HCT116 (cell line): ENCODE measurements at places on chromosomes 16 and 17.

GRCh38 chr17:75632863-75633485 lies at the start of gene SMIM5:
TSS of gene SMIM5 (plus strand) at chr17:75633434. CDS start at chr17:75640202, 6,768 bp downstream.
- peak; percentile 63 for DNase-seq

GRCh38 chr17:51869387-51869786 lies 289.1 kb downstream of the CA10 start:
- DNase-seq: no peak

GRCh38 chr16:51939378-51939871 lies 607.5 kb downstream of the TOX3 start:
- DNase-seq: no peak

- DNase-seq: no peak
These were observed 71.8 kb upstream of the ZNF469 start for GRCh38 chr16:88310796-88311605.

GRCh38 chr17:56707312-56708219 lies 114.1 kb downstream of the NOG start:
- no peak for DNase-seq

DNA sequence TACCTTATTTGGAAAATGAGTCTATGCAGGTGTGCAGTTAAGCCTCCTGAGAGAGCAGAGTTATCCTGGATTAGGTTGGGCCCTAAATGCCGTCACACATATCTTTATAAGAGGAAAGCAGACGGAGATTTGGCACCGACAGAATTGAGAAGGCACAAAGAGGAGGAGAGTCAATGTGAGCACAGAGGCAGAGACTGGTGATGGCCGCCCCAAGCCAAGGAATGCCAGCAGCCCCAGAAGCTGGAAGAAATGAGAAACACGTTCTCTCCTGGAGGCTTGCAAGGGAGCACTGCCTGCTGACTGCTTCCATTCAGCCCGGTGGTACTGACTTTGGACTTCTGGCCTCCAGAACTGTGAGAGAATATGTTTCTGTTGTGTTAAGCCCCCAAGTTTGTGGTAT lies 3.2 kb downstream of the SLC46A1 start:
- no peak for DNase-seq

GRCh38 chr17:18025945-18026776 lies 12.8 kb downstream of the ATPAF2 start:
- DNase-seq: no peak

DNA sequence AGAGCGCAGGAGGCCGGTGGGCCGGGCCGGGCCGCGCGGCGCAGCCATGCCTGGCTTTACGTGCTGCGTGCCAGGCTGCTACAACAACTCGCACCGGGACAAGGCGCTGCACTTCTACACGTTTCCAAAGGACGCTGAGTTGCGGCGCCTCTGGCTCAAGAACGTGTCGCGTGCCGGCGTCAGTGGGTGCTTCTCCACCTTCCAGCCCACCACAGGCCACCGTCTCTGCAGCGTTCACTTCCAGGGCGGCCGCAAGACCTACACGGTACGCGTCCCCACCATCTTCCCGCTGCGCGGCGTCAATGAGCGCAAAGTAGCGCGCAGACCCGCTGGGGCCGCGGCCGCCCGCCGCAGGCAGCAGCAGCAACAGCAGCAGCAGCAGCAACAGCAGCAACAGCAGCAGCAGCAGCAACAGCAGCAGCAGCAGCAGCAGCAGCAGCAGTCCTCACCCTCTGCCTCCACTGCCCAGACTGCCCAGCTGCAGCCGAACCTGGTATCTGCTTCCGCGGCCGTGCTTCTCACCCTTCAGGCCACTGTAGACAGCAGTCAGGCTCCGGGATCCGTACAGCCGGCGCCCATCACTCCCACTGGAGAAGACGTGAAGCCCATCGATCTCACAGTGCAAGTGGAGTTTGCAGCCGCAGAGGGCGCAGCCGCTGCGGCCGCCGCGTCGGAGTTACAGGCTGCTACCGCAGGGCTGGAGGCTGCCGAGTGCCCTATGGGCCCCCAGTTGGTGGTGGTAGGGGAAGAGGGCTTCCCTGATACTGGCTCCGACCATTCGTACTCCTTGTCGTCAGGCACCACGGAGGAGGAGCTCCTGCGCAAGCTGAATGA lies 606 bp downstream of the THAP11 start:
- DNase-seq: no peak

GRCh38 chr16:88994695-88995094 lies 17.7 kb upstream of the CBFA2T3 start:
- DNase-seq: no peak

GRCh38 chr17:15121426-15121825 lies 143.7 kb downstream of the PMP22 start:
- no peak for DNase-seq

DNA sequence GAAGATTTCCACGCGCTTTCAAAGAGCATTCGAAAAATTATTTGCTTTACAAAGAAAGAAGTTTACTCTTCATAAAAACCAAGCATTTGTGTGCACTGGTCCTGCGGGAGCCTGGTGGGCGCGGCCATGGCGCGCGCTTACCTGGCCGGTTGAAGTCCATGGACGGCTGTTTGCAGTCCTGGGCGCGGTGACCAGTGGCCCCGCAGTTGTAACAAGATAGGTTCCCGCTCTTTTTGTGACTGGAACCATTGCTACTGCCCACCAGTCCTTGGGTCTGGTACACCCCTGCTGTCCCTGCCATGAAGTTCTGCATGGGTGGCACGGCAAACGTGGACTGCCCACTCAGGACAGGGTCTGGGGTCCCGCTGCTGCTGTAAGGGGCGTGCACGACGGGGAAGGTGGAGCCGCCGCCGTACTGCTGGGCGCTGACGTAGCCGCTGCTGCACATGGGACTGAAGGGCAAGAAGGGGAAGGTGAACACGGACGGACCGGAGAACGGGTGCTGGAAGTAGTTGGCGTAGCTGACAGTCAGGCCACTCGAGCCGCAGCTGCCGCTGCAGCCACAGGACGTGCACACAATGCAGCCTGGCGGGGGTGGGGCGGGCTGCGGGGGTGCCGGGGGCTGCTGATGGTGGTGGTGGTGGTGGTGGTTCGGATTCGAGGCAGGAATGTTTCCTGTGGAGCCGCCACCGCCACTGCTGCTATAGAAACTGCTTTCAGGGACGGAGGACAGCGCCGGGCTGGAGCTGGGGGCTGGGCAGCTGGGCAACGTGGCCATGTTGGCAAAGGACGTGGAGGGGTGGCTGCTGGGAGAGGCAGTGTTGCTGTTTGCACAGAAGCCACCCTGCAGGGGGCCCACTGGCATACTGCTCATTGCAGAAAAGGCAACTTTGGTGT lies 19.5 kb downstream of the MAP1LC3B start:
- DNase-seq: no peak

DNA sequence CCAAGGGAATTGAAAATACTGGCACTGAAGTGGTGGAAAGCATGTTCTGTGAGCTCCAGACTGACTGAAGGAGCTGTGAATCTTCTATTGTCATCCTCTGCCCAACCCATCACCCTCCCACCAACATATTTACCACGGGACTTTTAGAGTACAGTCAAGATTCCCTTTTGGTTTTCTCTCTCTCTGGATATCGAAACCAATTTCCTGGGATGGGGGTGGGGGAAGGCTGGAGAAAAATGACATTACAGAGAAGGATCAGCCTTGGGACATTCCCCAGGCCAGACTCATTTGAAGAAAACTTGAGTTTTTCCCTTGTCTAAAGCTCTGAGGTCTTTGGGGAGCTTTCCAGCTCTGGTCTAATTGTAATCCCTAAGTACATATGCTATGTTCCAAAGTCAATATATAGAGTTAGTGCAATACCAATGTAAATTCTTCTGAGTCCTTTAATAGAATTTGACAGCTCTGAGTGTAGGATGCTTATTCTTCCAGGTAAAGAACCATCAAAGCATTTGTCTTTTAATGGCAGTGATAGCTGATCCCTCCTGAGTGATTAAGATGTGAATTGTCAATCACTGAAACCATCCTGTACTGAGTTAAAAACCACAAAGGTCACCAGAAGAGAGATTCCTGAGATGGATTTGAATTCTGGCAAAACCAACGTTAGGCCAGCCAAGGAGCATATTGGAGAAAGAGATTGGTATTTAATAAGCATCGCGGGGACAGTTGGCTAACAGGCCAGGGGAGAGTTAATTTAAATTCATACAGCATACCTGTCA lies 48.8 kb upstream of the CCL1 start:
- DNase-seq: no peak

DNA sequence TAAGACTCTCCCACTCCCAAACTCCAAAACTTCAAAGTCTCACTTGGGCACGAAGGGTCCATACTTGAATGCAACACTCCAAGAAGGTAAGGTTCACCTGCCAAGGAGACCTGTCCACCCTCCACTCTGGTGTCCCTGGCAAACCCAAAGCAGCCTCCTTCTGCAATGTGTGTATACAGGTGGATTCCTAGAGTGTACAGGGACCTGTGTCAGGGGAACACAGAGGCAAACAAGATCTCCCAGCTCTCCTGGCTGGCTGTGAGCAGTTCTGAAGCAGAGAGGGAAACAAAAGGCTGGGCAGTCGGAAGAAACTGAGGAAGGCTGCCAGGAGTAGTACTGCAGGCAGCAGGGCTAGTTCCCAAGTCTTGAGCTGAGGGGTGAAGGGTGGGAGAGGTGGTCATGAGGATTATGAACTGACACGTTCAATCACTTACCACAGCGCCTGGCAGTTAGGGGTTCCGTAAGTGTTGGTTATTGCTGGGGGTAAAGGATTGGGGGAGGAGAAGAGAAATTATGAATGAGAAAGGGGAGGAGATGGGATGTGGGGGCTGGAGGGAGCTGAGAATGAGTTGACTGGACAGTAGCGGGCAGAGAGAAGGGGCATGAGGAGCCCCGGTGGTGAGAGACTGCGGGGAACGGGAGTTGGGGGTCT lies 795 bp downstream of the KCTD13 start:
- no peak for DNase-seq

DNA sequence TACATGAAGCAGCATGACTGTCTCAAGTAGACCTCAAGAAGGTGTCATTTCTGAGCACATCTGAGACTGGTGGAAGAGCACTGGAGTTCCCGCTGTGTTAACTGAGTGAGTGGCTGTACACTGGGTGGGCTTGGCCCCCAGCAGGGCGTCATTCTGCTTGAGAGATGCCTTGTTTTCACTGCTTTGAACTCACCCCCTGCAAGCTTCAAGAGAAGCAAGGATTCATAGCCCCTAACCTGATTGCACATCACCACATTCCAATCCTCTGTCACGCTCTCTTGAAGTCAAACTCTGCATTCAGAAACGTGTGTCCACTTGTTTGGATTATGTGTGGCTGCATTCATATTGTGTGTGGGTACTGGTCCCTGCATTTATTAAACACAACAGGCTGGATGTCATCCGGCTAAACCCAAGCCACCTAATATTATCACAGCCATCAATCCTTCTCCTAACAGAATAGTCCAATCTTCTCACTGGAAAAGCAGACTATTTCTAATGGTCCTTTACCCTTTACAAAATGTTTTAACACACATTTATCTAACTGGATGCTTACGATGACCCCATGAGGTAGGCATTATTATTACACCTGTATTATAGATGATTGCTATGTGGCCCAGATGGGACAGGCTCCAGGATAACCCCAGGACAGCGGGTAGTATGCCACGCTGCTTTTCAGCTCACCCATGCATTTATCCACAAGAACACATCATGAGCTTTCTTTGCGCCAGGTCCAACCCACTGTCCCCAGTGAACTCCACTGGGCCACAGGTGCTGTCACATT lies 76.3 kb downstream of the USP31 start:
- DNase-seq: no peak
